ENCODE measurements at places on chromosomes 5 and 9.

DNA sequence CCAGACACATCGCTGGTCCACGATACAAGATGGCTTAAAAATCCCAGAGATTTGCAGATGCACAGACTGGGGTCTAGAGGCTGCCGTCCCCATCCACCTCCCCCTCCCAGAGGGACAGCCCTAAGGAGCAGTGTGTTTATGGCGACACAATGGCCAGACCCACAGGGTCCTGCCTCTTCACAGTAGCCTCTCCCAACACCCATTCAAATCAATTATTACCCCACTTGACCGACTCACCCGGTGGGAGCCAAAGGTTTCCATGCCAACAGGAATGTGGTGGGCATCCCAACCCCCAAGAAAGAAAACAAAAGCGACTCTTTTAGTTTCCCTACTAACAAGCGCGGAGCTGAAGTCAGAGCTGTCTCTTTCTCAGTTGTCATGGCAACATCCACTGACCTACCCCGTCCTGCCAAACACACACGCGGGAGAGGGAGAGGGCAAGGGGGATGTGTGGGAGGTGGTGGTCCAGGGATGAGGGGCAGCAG is 209.0 kb downstream of the TTLL11 start:
- DNase-seq: no peak

DNA sequence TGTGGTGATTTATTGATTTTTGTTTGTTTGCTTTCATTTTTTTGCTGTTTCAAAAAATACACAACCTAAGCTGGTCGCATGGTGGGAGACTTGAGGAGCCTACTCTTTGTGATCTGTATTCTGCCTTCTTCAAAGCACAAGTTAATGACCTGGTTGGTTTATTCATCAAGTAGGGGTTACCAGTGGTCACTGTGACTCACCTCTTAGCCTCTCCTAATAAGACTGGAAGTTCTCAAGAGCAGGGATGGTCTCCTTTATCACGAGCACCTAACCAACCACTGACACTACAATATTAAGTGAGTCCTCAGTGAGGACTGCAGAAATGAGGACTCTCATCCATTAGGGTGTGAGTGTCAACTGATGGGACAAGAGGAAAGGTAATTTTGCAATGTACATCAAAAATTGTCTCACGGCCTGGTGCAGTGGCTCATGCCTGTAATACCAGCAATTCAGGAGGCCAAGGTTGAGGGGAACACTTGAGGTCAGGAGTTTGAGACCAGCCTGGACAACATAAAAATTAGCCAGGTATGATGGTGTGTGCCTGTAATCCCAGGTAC is 13.6 kb upstream of the MTMR12 start:
- no peak for DNase-seq

DNA sequence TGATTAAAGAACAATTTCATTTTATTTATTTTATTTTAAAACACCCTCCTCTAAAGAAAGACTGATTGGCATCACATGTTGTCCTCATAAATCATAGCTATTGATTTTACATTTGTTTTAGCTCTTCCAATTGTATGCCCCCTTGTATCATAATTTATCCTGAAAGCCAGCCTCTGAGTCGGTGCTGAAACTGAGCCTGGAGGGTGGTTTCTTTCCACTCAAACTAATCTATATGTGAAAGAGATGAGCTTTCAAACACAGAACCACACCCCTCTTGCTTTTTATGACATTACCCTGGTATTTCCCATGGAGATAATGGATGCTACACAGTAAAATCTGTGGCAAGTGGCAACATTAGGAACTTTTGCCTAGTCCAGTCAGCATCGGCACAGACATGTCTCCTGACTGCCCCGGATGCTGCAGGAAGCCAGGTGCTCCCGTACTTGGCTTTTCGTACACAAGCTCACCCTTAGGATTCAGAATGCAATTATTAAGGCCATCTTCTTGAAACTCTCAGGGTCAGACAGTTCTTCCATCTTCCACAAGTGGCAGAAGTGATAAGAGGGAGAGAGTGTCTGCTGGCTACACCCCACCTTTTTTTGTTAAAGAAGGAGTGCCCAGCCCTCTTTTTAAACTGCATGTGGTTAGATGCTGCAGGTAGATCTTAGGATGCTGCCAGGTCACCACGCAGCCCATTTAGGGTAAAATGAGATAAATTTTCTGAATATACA is 91.1 kb downstream of the SNCAIP start:
- DNase-seq: no peak

- DNase-seq: no peak
Observed at GRCh38 chr9:132531195-132531594, 51.2 kb upstream of the BARHL1 start.

DNA sequence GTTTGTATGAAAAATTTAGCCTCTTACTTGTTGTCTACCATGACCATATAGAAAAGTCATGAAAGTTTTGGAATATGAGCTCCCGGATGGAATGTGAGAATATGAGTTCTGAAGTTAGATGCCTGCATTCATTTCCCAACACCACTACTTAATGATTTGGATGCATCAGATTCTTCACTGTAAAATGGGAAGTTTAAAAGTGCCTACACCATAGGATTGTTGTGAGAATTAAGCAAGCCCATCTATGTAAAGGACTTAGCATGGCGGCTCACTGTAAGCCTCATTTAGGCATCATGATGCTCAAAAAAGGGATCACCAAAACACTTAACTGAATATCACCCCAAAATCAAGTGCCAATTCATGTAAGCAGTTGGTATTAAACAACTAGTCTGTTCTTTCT is 177.3 kb downstream of the RAB3C start:
- no peak for DNase-seq

DNA sequence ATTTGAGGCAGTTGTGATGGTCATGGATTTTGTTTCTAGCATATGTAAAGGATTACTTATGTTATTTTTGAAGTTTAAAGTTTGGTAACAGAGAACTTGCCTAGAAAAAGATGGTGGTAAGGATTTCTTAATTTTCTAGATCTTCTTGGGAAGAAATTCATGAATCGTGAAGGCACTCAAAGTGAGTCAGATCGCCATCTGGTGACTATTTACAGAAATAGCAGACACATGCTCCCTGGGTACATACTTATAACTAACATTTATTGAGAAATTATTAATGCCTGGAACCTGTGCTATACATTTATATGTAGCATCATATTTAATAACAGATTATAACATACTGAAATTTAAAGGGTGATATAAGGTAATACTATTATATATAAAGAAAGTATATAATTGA is 299.7 kb downstream of the IZUMO3 start:
- DNase-seq: no peak

GRCh38 chr5:126837906-126838539 is 61.1 kb downstream of the LMNB1 start:
- DNase-seq: no peak

DNA sequence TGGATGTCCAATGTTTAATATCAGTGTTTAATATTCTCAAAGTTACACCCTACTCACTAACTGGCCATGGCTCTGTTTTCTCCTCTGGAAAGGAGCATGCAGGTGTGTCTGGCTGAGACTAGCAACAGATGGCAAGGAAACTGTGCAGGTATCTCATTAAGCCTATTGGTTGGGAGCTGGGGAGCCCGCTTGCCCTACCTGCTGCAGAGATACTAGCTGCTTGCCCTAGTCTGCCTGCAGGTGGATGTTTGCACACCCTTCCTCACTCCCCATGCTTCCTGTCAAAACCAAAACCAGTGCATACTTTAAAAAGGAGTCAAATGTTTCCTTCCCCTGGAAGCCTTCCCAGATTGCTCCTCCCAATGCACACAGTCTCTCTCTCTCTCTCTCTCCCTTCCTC is 228.3 kb upstream of the RASEF start:
- DNase-seq: no peak

Data from prostate gland (tissue), 2 donors.